EH (cell line): ENCODE measurements at places on chromosomes 1 and 21.

DNA sequence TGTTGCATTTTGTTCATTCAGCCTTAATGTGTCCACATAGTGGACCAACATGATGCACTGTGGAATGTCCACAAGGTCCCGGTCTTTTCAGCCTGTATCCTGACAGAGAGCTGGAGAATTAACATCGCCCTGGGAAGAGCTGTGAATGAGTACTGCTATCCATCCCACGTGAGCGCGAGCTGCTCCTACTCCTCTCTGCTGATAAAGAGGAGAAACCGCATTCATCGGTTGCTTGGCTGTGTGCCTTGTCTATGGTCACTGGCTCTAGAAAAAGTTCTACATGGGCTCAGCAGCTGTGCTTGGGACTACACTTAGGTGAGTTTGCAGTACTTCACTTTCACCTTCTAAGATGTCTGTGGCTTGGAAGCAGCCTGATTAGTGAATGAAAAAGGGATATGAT, 31.1 kb upstream of the IGSF5 start:
- no peak for DNase-seq

- no peak for DNase-seq
Observed at GRCh38 chr1:232209357-232209756, 420.6 kb downstream of the SIPA1L2 start.

DNA sequence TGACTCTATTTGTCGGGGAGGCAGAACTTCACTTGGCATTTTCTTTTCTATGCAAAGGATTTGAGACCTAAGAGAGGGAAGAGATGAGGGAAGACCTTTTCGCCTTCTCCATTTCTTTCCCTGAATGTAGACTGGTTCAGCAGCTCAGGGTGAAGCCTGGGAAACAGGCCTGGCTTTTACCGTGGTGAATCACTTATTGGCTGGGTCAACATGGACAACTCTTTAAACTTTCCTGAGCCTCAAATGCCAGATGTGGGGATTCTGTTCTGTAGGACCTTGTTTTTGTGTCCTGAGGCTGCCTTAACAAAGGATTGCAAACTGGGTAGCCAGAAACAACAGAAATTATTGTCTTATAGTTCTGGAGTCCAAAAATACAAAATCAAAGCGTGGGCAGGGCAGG, 455.8 kb upstream of the VAMP3 start:
- DNase-seq = peak; percentile 50

DNA sequence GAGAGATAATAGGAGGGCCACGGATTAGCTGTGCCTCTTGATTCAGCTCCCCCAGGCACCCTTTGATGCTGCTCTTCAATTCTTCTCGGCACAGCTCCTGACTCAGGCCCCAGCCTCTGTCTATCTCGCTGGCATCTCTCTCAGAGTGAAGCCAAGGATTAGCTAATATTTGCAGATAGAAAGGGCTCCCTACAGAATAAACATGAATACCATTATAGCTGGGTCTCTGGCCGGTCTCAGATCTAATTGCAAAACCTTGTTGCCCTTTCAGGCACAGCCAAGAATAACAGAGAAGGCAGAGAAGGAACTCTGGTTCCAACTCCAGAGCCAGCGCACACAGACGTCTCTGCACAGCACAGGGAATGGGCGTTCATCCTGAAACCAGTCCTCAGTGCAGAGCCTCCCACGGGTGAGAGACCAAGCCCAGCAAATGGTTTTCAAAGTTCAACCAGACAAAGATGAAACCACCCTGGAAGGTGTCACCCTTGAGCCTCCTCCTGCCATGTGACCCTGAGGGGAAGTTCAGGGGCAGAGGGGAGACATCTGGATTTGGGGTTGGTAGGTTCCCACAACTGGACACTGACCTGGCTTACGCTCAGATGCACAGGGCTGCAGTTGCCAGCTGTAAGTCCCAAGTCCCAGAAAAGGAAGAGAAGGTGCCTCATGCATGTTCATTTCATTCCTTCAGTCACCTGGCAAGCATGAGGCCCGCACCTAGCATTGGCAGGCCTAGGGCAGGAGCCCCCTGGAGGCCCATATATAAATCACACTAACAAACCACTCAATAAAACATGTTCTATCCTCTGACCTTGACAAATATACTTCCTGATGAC, 394.0 kb downstream of the NPHP4 start:
- no peak for DNase-seq

- DNase-seq = peak; percentile 95
Observed at GRCh38 chr1:172826096-172826741, 167.3 kb downstream of the FASLG start.

GRCh38 chr1:116161877-116162390, 50.7 kb downstream of the MAB21L3 start:
- DNase-seq = no peak

DNA sequence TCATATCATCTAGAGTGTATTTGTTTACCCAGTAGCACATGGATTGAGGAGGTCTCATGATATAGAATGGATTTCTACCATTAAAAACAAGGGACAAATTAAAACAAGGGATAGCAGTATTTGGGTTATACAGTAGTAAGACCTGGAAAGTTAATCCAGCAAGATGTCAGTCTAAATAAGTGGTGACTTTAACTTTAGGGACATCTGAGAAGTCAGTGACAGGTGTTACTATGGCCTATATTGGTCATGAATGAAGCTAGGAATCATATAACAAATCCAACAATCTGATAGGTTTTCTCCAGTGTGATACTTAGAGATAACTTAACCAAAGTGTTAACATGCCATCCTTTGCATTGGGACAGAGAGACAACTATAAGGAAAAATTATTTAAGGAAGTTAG, 42.7 kb upstream of the DHCR24 start:
- DNase-seq = no peak

DNA sequence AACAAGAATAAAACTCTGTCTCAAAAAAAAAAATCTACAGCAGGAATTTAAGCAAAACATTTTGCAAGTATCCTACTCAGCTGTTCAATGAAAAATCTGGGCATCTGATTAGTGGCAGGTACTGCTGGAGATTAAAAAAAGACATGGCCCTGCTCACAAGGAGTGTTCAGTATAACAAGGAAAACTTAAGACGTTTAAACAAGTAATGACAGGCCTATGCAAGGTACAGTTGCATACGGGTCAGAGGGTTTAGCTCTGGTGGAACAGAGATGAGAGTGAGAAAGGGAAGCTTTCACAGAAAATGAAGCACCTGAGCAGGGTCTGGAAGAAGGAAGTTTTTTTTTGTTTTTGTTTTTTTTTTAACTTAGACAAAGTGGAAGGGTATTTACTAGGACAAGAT, 23.0 kb downstream of the SNRNP40 start:
- no peak for DNase-seq

- DNase-seq = no peak
Observed at GRCh38 chr1:237759377-237759776, 131.3 kb downstream of the ZP4 start.

DNA sequence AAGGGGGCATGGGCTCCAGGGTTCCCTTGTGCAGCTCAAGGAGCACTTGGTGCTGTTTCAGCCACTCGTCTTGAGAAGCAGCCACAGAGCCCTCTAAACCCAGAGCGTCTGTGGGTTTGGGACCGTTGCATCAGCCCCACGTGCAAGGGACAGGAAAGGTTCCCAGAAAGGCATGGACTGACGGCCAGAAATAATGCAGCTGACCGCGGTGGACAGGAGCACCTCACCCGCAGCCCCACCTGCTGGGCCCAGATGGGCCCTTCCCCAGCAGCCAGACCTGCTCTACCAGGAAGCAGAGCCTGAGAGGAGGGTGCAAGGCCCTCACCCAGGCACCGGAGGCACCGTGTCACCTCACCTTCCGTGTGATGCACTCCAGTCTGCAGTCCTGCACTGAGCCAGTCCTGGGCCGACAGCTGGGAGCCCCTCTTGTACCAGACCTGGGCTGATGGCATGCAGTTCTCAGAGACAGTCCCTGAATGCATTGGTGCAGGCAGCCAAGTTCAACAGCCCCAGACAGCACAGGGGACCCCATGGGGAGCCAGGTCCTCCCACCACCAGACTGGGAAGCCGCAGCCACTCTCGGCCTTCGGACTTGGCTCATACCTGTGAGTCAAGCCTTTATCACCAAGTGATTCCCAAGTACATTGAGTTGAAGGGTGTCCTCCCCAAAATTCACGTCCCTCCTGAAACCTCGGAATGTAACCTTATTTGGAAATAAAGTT, 4.8 kb upstream of the TFF3 start:
- DNase-seq = no peak

DNA sequence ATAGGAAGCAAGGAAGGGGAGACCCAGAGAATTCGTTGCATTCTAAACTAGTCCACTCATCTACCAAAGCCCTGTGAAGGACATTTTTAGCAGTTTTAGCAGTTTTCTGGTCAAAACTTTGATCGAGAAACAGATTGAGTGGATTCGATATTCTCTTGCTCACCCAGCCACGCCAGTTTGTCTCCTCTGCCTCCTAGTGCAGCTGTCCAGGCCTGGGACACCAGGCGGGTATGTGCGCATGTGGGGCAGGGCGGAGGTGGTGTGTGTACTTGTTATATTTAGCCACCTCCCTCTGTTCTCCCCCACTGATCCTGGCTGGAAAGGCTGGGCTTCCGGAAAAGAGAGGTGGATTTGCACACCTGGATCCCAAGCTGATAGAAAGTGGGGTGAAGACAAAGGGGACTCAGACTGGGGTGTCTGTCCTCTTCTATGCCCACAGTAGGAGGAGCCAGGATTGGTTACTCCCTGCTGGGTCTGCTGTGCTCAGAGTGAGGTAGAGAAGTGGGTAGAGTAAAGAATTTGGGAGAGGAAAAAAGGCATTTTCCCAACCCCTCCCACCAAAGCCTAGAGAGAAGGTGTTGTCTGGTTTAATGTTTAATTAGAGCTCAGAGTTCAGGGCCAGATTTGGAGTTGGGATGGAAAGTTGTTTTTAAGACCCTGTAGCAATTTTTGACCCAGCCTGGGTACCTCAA, 3.8 kb downstream of the LMNA start:
- DNase-seq = peak; percentile 62

- peak; percentile 96 for DNase-seq
Observed at GRCh38 chr1:53732912-53733317, 6.0 kb downstream of the GLIS1 start.

DNA sequence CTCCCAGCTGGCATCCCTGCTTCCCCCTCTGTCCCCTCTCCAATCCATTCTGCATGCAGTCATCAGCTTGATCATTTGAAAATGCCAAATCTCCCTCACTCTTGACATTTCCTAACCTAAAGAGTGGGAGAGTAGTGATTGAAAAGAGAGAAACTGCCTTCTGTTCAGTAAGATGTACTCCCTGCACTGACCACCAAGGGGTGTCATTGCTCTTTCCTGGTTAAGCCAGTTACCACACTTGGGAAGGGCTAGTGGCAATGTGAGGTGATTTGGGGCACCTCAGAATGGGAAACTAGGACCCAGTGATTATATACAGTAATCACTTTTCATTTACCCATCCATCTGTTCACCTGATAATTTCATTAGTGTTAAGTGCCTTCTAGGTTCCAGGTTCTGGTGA, 6.9 kb upstream of the TMEM269 start:
- peak; percentile 51 for DNase-seq

GRCh38 chr1:21869620-21870121, 57.6 kb downstream of the LDLRAD2 start:
- peak; percentile 96 for DNase-seq

- DNase-seq = no peak
Observed at GRCh38 chr1:43387976-43388599, 1.5 kb downstream of the MED8 start.

- DNase-seq = no peak
Observed at GRCh38 chr1:89815611-89816010, 5.2 kb upstream of the LRRC8D start.

GRCh38 chr1:9371951-9372350, 79.3 kb downstream of the SPSB1 start:
- no peak for DNase-seq

DNA sequence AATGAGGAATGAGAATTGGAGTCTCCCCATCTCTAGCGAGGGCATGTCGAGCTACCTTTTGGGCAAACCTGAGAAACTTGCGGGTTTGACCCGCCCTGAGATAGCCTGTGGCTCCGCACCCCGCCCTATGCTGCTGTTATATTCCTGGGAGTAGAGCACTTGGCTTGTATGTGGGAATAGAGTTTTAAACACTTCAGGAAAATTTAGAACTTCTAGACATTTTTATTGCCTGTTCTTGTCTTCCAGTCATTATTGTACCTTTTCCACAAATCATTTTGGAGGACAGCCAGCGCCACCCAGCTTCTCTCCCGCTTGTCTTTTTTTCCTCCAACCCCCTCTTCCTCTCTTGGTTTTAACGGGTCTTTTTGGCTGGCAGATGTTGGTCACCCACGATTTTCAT, 738 bp downstream of the GNPAT start:
- DNase-seq = peak; percentile 26
